ENCODE measurements at places on chromosomes 7 and 10.

- no peak for DNase-seq
These were observed 731.0 kb upstream of the GALNT17 start for GRCh38 chr7:70400829-70401380.

- DNase-seq: no peak
These were observed 117.6 kb upstream of the TCF7L2 start for GRCh38 chr10:112832361-112832878.

DNA sequence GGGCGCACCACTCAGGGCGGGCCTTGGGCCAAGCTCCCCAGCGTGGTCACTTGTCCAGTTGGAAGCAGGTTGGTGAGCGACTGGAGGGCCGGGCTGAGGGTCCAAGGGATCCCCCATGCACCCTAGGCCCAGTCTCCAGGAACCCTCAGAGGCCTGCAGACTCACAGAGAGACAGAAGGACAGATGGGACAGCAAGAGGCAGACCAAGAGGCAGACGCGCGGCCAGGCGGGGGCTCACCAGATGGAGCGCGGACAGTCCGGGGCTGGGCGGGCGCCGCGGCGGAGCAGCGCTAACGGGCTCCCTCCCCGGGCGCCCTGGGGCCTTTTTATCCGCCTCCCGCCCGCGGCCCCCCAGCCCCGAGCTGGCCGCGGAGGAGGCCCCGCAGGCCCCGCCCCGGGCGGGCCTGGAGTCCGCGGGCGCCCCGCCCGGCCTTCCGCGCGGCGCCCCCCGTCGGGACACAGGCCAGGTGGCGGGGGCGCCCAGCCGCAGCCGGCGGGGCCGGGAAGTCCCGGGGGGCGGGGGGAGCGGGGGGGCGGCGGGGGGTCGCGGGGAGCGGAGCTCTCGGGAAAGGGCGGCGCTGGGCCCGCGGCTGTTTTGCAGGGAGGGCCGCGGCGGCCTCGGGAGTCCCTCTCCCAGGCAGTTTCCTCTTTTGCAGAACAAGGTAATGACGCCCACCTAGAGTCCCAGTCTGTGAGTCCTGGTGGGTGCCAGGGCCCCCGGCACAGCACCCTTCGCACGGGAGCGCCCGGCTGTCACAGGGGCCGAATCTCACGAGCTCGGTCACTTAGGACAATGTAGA is at the start of gene LOXL4:
LOXL4 (minus strand) TSS at position 301 of the 800 bp plus-strand sequence. CDS start 5,175 bp downstream, outside the sequence.
- no peak for DNase-seq

DNA sequence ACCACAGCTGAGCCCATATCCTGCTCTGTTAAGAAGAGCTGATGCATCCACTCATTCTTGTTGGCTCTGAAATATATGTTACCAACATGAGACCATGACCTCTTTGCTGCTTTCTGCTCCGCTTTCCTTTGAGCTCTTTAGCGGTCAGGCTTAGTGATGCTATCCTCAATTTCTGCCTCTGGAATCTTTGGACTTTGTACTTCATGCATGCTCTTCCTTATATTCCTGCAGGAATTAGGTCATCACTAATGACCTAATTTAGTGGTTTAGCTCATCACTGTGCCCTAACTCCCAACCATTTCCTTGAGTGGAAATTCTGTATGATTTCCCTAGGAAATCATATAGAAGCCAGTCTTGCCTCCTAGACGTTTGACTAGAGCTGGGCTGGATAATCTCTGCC is 119.5 kb downstream of the AOAH start:
- DNase-seq: no peak

DNA sequence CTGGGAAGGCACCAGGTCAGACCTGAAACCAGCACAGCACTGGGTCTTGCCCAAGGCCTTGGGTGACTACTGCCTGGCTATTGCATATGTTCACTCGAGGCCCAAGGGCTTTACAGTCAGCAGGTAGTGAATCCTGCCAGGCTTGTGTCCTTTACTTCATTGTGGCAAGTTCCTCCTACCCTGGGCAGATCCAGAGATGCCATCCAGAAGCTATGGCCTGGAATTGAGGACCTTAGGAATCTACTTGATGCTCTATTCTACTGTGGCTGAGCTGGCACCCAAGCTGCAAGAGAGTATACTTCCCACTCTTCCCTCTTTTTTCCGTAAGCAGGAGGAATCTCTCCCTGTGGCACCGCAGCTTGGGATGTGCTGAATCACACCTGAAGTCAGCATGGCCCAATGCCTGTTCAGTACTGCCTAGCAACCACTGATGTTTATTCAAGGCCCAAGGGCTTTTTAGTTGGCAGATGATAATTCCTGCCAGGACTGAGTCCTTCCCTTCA is 246.7 kb upstream of the CTBP2 start:
- DNase-seq: no peak

DNA sequence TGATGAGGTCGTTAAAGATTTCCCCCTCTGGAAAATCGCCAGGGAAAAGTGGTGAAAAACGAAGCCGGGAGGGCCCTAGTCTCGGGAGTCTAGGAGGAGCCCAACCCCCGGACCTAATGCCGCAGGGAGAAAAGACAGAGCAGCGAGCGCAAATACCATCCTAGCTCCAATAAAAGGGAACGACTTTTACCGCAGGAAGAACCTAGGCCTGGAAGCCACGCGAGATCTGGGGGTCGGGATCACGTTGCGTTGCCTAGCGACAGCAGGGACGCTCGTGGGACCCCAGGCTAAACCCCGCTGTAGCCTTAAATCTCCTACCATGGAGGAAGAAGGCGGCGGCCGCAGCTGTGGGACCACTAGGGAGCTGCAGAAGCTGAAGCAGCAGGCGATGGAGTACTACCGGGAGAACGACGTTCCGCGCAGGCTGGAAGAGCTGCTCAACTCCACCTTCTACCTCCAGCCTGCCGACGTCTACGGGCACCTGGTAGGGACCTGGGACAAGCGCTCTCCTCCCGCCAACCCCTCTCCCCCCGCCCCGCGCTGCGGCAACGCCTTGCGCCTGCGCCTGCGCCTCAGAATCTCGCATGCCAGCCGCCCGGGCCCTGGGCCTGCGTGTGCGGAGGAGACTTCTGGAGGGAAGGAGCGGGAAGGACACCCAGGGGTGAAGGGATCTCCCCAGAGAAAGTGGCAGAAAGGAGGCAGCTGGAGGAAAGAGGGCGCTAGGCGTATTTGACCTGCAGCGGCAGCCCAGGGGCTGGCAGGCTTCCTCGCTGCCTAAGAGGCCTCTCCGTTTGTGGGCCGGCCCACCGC is at the start of gene ENO4:
ENO4 (plus strand) TSS at position 252 of the 810 bp plus-strand sequence; CDS start at position 320, 68 bp downstream.
- DNase-seq: peak; percentile 92

GRCh38 chr7:116801092-116801710 is 61.2 kb upstream of the CAPZA2 start:
- DNase-seq: no peak

GRCh38 chr7:139936760-139937310 is 107.8 kb downstream of the TBXAS1 start:
- DNase-seq: no peak

GRCh38 chr10:10911471-10911921 is 106.2 kb upstream of the CELF2 start:
- peak; percentile 74 for DNase-seq

- no peak for DNase-seq
These were observed 38.3 kb downstream of the MACROH2A2 start for GRCh38 chr10:70090951-70091350.

- no peak for DNase-seq
These were observed 2.5 kb downstream of the DGKB start for GRCh38 chr7:14900051-14900450.

DNA sequence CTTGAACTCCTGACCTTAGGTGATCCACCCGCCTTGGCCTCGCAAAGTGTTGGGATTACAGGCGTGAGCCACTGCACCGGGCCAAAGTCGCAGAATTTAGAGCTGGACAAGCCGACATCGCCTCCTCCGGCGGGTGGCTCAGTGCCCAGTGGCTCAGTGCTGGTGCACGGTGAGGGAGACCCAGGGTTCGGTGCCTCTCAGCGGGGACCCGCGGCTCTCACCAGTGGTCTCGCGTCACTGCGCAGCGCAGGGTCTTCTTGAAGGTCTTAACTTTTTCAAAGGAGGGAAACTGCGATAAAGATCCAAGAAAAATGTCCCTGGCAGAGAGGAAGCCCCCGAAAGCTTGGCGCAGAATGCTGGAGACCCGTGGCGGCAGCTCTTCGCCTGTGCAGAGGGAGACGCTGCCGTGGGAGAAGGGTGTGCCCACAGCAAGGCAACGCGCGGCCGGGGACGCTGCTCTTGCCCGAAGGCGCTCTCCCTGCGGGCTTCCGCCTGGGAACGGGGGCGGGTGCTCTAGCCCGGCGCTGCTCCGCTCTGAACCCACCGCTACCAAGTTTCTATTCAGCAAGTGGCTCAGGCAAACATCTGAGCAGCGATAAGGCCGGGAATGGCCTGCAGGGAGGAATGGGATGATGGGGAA is 324.3 kb downstream of the DNAJB6 start:
- no peak for DNase-seq

- no peak for DNase-seq
These were observed 64.1 kb downstream of the CAV1 start for GRCh38 chr7:116588641-116589594.

DNA sequence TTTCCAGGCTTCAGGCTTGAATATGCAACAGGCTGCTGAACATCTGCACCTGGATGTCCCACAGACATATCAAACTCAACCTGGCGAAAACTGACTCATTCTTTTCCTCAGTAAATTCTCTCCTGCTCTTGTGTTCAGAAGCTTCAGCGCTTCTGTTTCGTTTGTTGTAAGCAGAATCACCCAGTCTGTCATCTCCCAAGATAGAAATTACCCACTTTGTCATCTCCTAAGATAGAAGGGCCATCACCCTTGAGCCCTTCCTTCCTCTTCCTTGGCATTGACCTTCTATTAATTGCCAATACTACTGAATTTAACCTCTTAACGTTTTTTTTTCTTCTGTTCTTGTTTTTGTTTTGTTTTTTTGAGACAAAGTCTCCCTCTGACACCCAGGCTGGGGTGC is 59.7 kb downstream of the CPED1 start:
- no peak for DNase-seq

GRCh38 chr7:158858592-158859503 is 2.5 kb downstream of the DYNC2I1 start:
- DNase-seq: no peak

DNA sequence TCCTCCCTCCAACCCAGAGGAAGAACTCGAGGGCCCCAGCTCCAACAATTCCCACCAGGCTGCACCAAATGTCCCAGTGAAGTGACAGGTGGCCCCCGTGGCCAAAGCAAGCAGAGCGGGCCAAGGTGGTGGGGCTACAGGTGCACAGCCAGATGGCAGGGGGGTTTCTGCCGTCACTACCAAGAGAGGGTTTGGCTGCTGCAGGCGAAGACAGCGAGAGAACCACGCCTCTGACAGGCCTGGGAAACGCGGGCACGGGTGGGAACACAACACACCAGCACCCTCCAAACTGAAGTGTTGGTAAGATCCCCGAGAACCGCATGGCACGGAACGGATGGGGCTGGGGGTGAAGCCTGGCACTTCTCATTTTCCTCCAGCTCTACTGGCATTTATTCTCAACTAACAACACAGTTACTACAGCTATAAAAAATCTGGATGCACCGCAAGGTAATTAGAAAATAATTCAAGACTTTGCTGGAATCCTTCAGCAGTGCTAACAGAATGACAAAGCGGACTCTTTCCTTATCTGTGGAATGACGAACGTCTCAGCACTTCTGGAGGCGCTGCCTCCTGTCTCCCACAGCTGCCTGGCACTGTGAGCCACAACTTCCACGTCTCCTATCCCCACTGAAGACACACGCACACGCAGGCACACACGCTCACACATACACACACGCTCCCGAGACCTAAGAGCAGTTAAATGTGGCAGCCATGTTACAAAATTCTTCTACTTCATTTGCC is 167.9 kb downstream of the TCERG1L start:
- no peak for DNase-seq

- no peak for DNase-seq
These were observed 175.0 kb upstream of the CHRM2 start for GRCh38 chr7:136693166-136694119.
